ENCODE measurements at places on chromosomes 1 and 21.

DNA sequence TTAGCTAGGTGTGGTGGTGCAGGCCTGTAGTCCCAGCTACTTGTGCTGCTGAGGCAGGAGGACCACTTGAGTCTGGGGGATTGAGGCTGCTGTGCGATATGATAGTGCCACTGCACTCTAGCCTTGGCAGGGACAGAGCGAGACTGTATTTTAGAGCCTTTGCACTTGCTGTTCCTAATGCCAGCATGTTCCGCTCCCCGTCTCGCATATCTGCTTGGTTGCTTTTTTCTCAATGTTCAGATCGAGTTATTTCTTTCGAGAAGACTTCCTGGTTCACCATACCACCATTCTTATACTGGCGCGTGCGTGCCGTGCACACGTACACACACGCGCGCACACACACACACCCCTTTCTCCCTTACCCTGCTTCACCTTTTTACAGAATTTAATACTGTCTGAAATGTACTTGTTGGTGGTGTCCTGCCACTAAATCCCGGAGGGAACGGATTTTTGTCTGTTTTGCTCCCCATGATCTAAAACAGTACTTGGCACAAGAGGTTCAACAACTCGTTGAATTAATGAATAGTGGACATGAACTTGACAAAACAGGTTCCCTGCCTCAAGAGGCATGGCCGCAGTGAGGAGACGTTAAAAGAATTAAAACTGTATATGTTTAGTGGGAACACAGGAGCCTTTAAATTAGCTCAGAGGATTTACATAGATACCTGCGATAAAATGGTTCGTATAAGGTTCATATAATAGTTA, 1.1 kb upstream of the RPRD2 start:
- DNase-seq, result no peak

GRCh38 chr1:180215856-180216625, 14.0 kb upstream of the LHX4 start:
- DNase-seq, result no peak

- no peak for DNase-seq
Measured at GRCh38 chr1:25804244-25804963, 4.4 kb downstream of the SELENON start.

DNA sequence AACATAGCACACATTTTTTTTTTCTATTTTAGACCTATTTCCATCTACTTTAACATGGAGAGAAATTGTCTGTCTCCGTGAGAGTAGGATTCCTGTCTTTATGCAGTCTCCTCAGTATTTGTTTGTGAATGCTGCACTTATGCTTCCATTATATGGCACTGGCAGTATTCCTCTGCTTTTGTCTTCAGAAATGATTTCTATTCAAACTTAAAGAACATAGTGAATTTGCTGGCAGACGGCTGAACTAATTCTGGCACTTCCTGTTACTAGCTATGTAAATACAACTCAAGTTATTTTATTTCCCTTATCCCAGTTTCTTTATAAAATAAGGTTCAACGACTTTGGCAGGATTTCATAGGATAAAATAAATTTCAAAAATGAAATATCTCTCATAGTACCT, 45.3 kb downstream of the KCTD3 start:
- no peak for DNase-seq

GRCh38 chr1:247453245-247453644, 4.7 kb downstream of the OR2B11 start:
- DNase-seq, result no peak

DNA sequence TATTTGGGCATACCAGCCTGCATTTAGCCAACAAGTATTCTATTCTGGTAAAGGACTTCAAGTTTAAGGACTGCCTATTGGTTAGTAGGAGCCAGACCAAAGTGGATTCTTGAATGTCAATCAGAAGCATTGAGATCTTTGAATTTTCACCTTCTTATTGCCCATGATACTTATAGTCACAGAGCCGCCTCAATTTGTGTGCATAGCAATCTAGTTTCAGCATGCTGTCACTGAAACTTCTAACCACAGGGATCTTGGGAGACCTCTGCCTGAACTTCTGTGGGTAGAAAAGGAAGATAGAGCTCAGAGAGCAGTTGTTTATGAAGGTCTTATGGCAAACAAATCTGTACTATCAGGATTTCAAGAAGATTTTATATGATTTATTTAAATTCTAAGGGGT, 501.4 kb upstream of the USP24 start:
- no peak for DNase-seq

GRCh38 chr1:93346421-93346993, 800 bp downstream of the DR1 start:
- DNase-seq, result peak; percentile 63

GRCh38 chr1:160681891-160682140, 29.8 kb downstream of the CD48 start:
- DNase-seq, result no peak

DNA sequence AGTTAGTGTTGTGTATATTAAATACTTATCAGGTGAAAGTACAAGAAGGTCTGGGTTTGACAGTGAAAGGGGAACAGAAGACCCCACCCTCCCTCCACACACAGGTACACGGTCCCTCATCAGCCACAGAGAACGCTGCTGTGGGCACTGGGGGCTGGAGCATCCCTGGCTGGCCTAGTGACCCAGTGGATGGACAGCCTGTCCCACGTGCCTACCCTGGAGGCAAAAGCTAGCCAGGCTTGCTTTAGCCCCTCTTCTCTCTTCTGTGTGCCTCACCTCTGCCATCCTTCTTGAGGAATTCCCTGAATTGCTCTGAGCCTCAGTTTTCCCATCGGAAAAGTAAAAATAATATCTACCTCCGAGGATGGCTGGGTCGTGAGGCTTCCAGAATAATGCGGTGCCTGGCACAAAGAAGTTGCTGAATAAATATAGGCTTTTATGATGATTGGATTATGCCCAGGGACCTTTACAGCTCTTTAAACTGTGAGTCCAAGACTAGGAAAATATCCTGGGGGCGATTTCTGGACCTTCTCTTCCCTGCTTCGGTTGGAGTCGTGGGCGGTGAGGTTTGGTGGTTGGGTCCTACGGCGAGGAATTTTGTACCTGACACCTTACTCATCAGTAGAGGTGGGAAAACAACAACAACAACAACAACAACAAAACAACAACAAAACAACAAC, 918 bp downstream of the IFNLR1 start:
- no peak for DNase-seq

Data from hematopoietic multipotent progenitor cell treated with erythropoietin and hydrocortisone succinate and interleukin-3 and kit ligand, for 17 days (in vitro differentiated cells).